Stimulated activated CD8-positive, alpha-beta memory T cell treated with anti-CD3 and anti-CD28 coated beads, Interleukin-7, amount 100 ng/mL, for 48 hours (primary cell): ENCODE measurements at places on chromosomes 11 and 22.

DNA sequence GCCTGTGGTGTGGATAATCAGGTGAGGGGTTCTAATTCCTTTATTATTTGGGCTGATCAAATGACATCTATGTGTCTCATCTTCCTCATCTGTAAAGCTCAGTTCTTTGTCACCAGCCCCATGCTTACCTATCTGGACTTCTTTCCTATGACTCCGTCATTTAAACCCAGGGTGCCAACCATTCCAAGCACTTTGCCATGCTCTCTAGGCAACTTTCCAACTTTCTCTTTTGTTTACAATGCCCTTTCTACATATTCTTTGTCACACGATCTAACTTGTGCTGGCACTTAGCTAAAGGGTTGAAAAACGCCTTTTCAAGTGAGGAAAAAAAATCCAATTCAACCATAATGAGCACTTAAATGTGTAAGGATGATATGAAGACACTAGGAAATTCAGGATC is 27.9 kb downstream of the EXPH5 start:
- DNase-seq: no peak

- no peak for DNase-seq
Observed at GRCh38 chr22:42596336-42596735, 18.3 kb downstream of the POLDIP3 start.

GRCh38 chr11:124115782-124116616 is 749 bp downstream of the VWA5A start:
- DNase-seq: no peak

DNA sequence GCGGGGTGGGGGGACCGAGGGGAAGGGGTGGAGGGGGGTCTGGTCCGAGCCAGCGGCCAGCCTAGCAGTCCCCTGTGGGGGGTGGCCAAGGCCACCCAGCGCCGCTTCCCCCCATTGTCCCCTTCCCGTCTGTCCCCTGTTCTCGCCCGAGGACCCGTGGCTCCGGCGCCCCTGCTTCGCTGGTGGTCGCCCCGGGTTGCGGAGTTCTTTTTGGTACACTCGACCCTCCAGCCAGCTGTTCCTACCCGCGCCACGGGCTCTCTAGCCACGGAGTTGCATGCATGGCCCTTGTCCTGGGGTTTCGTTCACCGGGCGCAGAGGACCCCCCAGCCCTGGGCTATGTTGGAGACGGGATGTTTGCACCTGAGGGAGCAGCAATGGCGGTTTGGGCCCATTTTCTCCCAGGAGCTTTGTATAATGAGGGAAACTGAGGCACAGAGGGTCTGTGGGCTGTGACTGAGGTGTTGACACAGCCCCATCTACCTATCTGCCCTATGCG is 489 bp downstream of the RNF214 start:
- DNase-seq: no peak

- no peak for DNase-seq
Observed at GRCh38 chr11:112795142-112795815, 165.9 kb upstream of the NCAM1 start.

DNA sequence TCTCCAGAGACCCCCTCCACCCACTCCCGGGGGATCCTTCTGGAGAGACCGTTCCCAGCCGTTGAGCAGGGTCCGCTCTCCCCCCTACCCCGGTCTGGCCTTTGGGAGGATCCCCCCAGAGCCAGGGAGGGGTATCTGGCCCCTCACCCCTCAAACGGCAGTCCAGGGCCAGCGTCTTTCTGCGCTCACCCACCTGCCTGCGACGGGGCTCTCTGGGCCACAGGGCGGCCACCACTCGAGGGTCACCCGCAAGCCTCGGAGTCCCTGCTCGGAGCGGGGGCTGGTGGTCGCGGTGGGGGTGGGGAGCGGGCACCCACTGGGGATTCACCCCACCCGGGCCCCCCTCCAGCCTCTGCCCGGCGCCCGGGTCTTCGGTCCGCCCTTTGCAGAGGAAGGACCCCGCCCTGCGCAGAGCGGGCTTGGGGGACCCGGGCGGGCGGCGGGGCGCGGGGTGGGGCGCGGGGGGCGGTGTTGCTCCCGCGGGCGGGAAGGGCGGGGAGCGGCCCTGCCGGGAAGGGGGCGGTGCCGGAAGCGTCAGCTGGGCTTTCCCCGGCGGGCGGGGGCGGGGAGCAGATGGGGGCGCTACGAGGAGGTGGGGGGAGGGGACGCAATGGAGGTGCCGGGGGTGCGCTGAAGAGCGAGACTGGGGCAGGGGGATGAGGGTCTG is 16.6 kb downstream of the CRELD2 start:
- DNase-seq: peak; percentile 86

GRCh38 chr22:44365832-44366231 is 53.1 kb upstream of the SHISAL1 start:
- no peak for DNase-seq

GRCh38 chr22:17633217-17633997 is 4.9 kb upstream of the ATP6V1E1 start:
- no peak for DNase-seq

DNA sequence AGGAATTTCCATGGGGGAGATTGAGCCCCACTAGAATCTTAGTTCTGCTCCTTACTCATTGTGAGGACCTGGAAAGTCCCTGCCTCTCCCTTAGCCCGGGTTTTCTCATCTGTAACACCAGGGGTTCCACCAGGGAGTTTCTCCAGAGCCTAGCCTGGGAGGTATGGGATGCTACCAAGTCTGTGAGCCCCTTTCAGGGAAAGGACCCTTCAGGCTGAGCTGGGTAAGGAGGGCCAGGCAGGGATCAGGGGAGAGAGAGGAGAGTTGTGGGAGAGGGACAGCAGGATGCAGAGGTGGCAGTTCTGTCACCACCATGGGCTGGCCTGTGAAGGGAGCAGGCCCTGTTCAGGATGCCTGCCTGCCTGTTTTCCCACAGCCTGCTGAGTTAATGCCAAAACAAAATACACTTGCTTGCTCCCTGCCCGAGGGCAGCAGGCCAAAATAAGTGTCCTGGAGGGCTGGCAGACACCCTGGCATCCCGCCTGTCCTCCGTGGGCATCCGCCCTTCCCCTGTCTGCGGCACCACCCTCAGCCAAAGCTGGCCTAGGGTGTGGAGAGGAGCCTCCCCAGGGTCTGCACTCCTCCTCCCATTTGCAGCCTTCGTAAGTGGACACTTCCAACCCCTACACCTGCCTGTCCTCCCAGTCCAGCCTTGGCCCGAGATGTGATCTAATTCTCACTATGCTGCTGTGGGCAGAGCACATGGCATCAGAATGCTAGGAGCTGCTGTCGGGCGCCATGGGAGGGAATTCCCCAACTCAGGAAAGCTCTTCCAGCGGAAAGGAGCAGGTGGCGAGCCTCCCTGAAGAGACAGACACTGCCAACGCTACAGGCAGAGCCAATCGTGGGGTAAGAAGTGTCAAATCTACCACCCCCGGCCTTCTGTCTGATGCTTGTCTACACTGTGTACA is 5.9 kb upstream of the FCHSD2 start:
- no peak for DNase-seq

DNA sequence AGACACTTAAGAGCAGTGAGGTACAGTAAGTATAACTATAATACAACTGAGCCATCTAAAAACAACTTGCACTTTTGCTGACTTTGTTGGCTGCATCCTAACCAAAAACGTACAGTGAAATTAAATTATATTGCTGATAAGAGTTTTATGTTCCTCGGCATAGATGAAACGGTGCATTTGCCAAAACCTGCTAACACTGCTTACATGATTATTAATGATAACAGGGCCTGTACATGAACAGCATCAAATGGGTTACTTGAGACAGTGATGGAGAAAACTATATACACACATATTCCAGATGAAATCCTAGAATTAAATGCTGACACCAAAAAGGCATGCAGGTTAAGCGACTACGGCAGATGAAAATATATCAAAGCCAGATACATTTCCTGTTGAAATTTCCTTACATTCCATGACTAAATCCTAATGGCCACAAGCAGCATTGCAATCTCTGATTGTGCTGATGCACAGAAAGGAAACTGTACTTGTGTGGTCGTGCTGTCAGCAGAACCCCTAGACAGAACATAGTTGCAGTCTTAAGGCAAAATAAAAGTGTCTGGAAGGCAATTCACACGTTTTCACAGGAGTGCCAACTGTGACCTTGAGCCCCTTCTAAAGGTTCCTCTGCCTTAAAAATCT is 143.9 kb downstream of the CADM1 start:
- DNase-seq: no peak

- no peak for DNase-seq
Observed at GRCh38 chr11:32297611-32298011, 137.7 kb downstream of the WT1 start.

- no peak for DNase-seq
Observed at GRCh38 chr11:2713094-2713493, 13.3 kb upstream of the KCNQ1OT1 start.

GRCh38 chr11:99781074-99781473 is 760.3 kb downstream of the CNTN5 start:
- DNase-seq: no peak
